Body of pancreas (tissue), 4 donors: ENCODE measurements at places on chromosomes 16 and 17. TPM values are rescaled to one million over a fixed set of nuclear protein-coding genes. Genes with fewer than 3 reads are reported as not detected.

DNA sequence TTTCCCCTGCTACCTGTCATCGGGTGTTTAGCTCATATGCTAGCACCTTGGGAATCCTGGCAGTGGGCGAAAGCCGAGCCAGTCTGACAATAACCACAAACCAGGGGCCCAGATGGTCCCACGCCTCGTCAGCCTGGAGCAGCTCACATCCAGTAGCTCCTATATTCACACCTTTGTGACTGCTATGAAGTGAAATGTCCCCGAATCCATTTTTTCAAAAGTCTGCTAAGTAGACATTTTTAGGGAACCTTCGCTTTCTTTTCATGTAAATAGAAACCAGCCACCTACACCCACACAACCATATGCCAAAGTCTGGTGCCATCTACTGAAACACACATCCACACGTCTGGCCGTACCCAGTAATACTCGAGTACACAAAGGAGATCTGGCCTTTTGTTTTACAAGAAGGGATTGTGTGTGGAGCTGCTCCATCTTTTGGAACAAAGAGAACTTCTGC, 176.8 kb downstream of the SLC39A11 start:
- no peaks in the 10 kb centered on the region for H3K27me3 ChIP-seq
- no peak overlapping the region for H3K4me3 ChIP-seq
- no peak for DNase-seq
- no peaks in the 10 kb centered on the region for H3K4me1 ChIP-seq

Gene C16orf96
- total RNA-seq = not detected

DNA sequence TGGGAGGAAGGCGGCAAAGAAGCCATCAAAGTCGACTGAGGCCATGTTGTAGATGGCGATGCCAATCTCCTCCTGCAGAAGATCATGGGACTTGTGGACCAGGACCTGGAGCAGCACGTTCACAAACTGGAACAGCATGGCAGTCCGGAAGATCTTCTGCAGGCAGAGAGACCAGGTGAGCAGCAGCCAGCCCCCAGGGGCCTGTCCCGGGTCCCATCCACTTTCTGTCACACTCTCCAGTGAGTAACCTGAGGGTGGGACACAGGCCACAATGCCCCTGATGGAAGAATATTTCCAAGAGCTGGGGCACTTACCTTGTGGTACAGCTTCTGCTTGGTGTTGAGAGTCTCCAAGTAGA, 38.0 kb upstream of the GSG1L start:
- no peak overlapping the region for H3K27ac ChIP-seq
- no peaks in the 10 kb centered on the region for H3K27me3 ChIP-seq
- no peaks in the 10 kb centered on the region for H3K4me1 ChIP-seq

- no peak for DNase-seq
- H3K27me3 ChIP-seq = no peaks in the 10 kb centered on the region
- no peak overlapping the region for H3K27ac ChIP-seq
- no peaks in the 10 kb centered on the region for H3K36me3 ChIP-seq
- H3K4me1 ChIP-seq = no peaks in the 10 kb centered on the region
- H3K4me3 ChIP-seq = no peak overlapping the region
These were observed 1401.0 kb downstream of the CDH11 start for GRCh38 chr16:63720848-63721247.

GRCh38 chr17:69282002-69282401, 44.9 kb downstream of the ABCA5 start:
- no peak overlapping the region for H3K27ac ChIP-seq
- no peak overlapping the region for H3K4me3 ChIP-seq
- no peaks in the 10 kb centered on the region for H3K4me1 ChIP-seq
- peaks cover 10% of the 10 kb centered on the region for H3K36me3 ChIP-seq
- H3K27me3 ChIP-seq = no peaks in the 10 kb centered on the region

Gene CLDN7
- total RNA-seq = 72.9 TPM
